Stimulated activated CD4-positive, alpha-beta T cell treated with anti-CD3 and anti-CD28 coated beads, Interleukin-4, amount 100 ng/mL, for 48 hours (primary cell): ENCODE measurements at places on chromosomes 3 and 15.

DNA sequence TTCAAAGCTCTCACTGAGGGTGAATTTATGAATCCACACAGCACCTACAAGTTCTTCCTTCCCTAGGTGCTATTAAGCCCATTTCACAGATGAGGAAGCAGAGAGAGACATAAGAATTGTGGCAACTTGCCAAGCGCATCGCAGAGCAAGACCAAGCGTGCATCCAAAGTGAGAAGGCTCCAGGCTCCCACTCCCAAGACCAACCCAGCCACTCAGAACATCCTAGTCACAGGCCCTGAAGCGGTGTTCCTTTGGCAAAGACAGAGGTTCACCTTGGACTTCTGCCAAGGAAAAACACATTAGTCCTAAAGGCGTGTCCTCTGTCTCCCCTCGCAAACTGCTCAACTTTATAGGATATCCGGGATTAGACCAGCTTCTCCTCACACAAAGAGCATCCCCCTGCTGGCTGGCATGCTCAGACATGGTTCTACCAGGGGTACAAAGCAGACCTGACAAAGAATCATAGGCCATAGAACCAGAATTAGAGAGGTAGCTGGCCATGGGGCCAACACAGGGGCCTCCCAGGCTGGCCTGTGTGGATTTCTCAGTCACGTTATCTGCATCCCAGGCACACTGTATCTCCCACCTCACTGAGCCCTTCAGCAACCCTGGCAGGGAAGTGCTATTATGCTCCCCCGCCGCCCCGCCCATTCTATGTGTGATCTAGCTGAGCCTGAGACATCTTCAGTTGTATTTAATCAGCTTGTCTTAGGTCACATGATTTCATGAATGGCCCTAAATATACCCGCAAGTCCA is 160.2 kb downstream of the FOXP1 start:
- DNase-seq: no peak

- DNase-seq: no peak
Observed at GRCh38 chr15:85059734-85060133, 78.1 kb downstream of the PDE8A start.

GRCh38 chr15:57221134-57221533 is 155.2 kb upstream of the CGNL1 start:
- no peak for DNase-seq

- no peak for DNase-seq
Observed at GRCh38 chr15:78044407-78045155, 32.9 kb downstream of the TBC1D2B start.

- no peak for DNase-seq
Observed at GRCh38 chr3:168828536-168828935, 732.8 kb upstream of the GOLIM4 start.

- DNase-seq: no peak
Observed at GRCh38 chr3:18246336-18247060, 178.6 kb downstream of the SATB1 start.

DNA sequence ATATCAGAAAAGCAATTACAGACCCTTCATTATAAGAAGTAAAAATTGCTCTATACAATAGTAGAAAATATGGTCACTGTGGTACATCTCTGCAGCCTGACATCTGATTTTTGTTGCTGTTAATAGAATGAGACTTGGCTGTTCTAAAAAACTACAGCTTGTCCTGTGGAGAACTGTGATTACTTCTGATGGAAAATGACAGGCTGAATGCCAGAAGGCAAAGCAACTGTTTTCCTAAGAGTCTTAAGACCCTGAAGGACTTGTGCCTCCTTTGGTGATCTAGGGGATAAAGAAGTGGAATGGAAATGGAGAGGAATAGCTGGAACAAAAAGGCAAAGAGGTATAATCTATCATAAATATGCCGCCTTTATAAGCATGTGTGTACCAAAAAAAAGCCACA is 314.8 kb downstream of the BCHE start:
- DNase-seq: no peak

- no peak for DNase-seq
Observed at GRCh38 chr3:8962226-8962861, 928 bp downstream of the RAD18 start.

DNA sequence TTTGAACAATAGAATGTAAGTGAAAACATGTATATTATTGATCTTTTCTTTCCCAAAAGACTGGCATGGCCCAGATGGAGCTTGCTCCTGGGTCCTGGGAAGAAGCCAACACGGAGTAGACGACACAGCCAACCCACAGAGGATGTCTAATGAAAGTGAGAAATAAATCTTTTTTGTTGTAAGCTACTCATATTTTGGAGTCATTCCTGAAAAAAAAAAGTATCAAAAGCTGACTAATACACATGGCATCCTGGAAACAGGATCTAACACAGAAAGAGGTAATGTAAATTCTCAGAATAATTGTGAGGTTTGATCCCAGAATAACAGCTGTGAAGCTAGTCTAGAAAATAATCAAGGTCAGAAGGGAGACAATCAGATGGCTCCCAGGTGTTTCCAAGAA is 12.6 kb upstream of the FRMD5 start:
- no peak for DNase-seq

DNA sequence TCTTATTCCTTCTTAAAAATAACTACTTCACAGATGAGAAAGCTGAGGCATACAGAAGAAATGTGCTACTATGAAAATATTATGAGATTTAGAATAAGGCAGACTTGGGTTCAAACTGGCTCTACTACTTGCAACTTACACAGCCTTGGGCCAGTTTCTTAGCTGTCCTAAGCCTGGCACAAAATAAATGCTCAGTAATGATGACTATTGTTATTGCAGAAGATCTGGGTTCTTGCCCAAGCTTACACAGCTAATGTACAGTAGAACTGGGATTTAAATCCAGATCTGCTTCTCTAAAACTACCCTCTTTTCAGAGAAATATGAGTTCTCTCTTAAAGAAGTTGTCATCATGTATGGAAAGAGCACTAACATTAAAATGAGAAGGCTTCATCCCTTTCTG is 228.2 kb upstream of the TPRG1 start:
- no peak for DNase-seq

GRCh38 chr3:46893146-46893748 is 15.7 kb downstream of the PTH1R start:
- DNase-seq: no peak

DNA sequence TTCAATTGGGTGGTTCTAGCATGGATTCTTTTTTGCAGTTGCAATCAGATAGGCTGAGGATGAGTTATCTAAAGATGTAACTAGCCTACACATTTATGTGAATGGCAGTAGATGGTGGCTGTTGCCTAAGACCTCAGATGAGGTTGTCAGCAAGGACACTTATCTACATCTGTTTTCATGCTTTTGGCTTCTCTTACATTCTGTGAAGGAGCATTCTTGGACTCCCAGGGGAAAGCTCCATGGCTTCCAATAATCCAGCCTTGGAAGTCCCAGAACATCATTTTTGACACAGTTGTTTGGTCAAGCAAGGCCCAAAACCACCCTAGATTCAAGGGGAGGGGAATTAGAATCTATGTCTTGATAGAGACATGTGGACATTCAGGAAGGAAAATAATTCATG is 332.2 kb upstream of the RBMS3 start:
- no peak for DNase-seq

- no peak for DNase-seq
Observed at GRCh38 chr3:187944390-187945179, 199.3 kb upstream of the BCL6 start.

GRCh38 chr3:15199493-15200105 is 6.4 kb upstream of the CAPN7 start:
- no peak for DNase-seq

DNA sequence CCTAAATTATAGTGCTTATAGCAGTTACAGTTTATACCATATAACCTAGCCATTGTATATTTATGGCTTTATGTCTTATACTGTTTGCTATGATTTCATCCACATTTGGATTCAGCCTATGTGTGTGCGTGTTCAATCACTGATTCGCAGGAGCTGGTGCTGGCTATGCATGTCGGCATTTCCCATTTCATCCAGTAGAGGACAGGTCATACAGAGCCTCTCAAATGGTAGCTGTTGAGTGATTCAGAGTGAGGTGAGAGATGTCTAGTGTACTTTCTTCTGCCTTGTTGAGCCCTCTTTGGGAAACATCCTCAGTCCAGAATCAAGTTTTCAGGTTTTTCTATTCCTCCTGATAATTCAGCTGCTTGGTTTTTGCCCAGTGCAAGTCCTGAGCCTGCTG is 76.1 kb downstream of the FRMD4B start:
- DNase-seq: no peak

- DNase-seq: no peak
Observed at GRCh38 chr3:159919873-159920272, 68.8 kb upstream of the IL12A start.

GRCh38 chr15:73965094-73965757 is 26.9 kb downstream of the STOML1 start:
- peak; percentile 69 for DNase-seq

DNA sequence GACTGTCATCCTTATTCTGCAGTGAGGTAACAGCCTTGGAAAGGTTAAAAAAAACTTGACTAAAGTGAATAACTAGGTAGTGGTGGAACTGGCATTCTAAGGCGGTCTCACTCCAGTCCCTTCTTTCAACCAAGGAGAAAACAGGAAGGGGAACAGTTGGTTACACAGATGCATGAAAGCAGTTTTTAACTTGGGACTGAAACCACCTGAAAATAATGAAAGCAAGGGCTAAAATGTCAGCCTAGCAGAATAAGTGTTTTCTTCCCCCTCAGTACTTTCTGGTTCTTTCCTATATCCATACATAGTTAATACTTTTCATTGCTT is 748 bp upstream of the AVEN start:
- DNase-seq: no peak

DNA sequence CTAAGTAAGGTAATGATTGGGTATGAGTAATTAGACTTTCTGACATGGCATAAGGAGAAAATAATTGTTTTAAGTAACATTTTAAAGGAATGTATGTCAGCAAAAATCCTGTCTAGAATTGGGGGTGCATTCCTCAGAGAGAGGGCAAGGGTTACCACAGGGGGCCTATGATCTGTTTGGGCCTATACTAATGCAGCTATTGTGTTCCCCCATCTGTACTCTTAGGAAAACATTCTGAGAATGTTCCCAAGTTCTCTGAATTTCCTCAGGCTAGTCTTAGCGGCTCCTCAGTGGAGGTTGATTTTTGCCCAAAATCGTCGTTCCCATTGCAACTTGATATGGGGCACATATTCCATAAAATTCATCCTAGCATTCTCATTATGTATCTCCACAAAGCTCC is 1216.4 kb upstream of the GBE1 start:
- no peak for DNase-seq

GRCh38 chr15:73866881-73867410 is 6.4 kb upstream of the TBC1D21 start:
- DNase-seq: no peak

DNA sequence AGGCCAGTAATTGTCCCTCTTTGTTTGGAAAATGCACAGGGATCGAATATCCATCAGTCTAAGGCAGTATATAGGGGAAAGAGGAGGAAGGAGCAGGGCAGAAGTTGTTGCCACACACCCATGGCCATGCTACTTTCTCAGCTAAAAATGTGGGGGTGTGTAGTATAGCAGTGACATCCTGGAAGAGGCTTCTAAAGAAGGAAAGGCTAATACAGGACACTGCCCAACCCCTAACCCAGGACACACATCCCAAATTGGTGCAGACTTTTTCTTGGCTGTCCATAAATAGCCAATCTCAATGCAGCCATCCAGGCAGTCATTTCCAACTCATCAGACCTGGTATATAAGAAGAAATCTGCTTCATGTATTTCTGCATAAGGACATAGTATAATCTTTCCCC is 33.1 kb upstream of the LRRN1 start:
- DNase-seq: no peak
